T-helper 1 cell (primary cell): ENCODE measurements at places on chromosomes 6 and 20.
A peak's percentile ranks its signal among the peaks of the same experiment; 100 is the strongest.

DNA sequence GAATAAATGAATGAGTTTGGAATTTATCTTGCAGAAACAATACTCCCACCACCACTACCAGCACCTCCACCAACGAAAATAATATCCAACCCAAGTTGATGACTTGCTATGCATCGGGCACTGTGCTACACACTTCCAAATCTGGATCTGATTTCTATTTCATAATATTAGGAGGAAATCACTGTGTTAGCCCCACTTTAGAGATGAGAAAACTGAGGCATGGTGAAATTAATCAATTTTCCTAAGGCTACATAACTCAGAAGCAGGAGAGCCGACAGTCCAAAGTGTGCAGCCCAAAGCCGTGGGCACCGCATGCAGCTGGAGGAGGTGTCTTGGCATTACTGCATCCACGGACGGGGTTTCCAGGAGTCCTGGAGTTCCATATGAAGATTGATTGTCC is 17.6 kb downstream of the TCF15 start:
- no peak for DNase-seq

DNA sequence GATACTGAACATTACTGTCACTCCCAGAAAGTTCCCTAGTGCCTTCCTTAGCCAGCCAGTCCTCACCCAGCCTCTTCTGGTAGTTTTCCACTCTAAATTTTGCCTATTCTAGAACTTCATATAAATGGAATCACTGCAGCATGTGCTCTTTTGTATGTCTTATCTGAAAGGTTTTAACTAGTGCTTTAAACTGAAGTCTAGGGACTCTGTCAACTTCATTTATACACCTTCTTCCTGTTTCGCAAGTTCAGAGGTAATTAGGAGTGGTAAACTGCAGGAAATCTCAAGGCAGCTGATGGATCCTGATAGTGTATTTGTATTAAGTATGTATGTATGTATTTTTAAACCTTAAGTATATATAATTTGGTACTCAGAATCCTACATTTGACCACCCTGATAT is 94.3 kb downstream of the TCP11 start:
- DNase-seq, result no peak

GRCh38 chr20:38543014-38543906 is 37.7 kb upstream of the ADIG start:
- DNase-seq, result no peak

DNA sequence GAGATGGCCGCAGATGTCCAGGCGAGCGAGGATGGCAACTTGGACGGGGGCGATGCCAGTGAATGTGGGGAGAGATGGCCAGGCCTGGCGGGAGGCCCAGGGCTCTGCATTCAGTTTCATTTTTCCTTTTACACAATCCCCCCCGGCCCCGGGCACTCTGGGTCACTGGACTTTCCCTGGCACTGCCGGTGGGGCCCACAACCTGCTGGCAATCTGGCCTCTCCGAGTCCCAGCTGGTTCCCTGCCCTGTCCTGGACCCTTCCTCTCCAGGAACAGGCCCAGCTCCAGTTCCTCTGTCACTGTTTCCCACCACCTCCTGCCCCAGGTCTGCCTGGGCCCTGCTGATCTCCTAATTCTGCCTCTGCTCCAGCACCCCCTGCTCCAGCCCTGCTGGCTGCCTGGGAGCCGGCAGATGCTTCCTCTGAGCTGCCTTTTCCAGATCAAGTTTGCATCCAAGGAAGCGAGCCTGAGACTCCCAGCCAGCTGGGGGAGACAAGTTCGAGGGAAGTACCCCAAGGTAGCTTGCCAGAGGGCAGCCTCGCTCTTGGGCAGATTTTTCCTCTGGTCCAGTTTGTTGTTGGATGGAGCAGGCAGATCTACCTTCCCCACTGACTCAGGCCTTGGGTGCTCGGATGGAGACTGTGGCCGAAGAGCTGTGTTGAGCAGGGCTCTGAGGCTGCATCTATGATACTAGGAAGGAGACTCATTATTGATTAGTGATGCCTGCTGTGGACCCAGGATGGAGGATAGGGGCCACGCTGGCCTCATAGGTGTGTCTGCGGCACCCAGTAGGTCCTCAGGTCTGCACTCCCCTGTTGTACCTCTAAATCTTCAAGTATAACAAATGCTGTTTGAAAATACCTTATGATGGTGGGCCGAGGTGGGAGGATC is 83.2 kb downstream of the CEBPB start:
- DNase-seq, result no peak

- peak; percentile 12 for DNase-seq
These were observed 24.3 kb downstream of the RBL1 start for GRCh38 chr20:37071481-37071911.

DNA sequence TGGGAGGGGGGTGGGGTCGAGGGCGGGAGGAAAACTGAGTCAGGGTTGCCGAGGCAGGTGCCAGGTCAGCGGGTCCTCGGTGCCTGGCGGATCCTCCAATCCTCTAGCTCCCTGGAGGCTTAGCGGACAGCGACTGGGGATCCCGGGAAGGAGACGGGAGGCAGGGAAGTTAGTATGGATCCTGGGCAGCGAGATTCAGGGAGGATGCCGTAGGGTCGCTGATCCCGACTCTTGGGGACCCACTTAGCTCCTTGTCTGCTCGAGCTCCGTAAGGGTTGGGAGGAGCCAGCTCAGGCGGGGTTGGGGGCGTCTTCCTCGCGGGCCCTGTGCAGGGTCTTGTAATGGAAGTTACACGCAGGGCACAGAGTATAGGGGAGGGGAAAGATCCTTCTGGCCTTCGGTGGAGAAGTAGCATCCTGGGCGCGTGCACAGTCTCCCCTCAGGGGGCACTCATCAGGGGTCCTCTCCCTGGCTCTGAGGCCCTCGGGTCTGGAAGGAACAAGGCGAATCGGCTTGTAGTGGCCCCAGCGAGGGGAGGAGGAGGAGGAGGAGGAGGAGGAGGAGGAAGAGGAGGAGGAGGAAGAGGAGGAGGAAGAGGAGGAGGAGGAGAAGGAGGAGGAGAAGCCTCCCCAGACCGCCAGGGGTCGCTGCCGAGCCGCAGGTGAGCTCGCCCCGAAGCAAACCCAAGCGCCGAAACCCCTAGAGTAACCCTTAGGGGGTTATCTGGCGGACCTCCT is 6.4 kb upstream of the SLC12A5 start:
- DNase-seq, result peak; percentile 63

GRCh38 chr6:37972994-37973757 is 153.6 kb downstream of the ZFAND3 start:
- no peak for DNase-seq

- DNase-seq, result no peak
These were observed 54.8 kb downstream of the TNFAIP3 start for GRCh38 chr6:137921823-137922222.

DNA sequence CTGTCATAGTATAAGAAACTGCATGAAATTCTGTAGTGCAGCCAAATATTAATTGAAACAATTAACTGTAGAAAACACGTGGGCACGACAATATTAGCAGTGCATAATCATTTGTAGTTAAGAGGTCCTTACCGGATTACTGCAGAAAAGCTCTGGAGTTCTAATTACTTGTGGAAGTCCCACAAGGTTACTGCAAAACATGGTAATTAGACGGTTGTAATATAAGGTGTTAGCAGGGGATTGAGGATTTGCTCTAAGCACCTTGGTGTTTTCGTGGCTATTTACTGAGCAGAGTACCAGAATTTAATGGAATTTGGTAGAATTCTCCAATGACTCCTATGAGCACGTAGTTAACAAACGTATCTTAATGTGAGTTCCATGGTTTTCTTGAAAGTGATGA is 473.6 kb upstream of the AGPAT4 start:
- DNase-seq, result no peak
